ENCODE measurements at places on chromosomes 4 and X. TPM values are rescaled to one million over a fixed set of nuclear protein-coding genes. Genes with fewer than 3 reads are reported as not detected.

GYPB gene
- total RNA-seq, result not detected

TSC22D3 gene
- total RNA-seq, result not detected

ZCCHC18 gene
- 0.20 TPM for total RNA-seq

KIAA1210 gene
- not detected for total RNA-seq

KLB gene
- total RNA-seq, result not detected

HTR2C gene
- not detected for total RNA-seq

MAGEC2 gene
- total RNA-seq, result not detected

SMS gene
- total RNA-seq, result 177 TPM

FDCSP gene
- not detected for total RNA-seq

FRMD7 gene
- not detected for total RNA-seq

CDS1 gene
- total RNA-seq, result not detected

GAB3 gene
- not detected for total RNA-seq

MND1 gene
- total RNA-seq, result 16.2 TPM

MAGEA10 gene
- not detected for total RNA-seq

HPGD gene
- total RNA-seq, result not detected

VSIG4 gene
- not detected for total RNA-seq

CLDN34 gene
- total RNA-seq, result not detected

GPM6B gene
- 145 TPM for total RNA-seq

INTS6L gene
- total RNA-seq, result 9.8 TPM

CSAG1 gene
- total RNA-seq, result not detected

DSPP gene
- total RNA-seq, result not detected

MAOB gene
- total RNA-seq, result not detected

NWD2 gene
- total RNA-seq, result not detected

AR gene
- not detected for total RNA-seq

TEX13D gene
- not detected for total RNA-seq

MAMLD1 gene
- not detected for total RNA-seq

ANXA3 gene
- total RNA-seq, result not detected

ATG4A gene
- 12.7 TPM for total RNA-seq

MAGEA2B gene
- total RNA-seq, result not detected

HERC5 gene
- total RNA-seq, result 19.4 TPM

BTK gene
- total RNA-seq, result not detected

NPY2R gene
- total RNA-seq, result 0.62 TPM

DIAPH2 gene
- total RNA-seq, result 9.9 TPM

EGFL6 gene
- 9.5 TPM for total RNA-seq

RP2 gene
- total RNA-seq, result 6.3 TPM

SCFD2 gene
- 23.5 TPM for total RNA-seq

DKK2 gene
- total RNA-seq, result not detected

TSPAN6 gene
- 111 TPM for total RNA-seq

KLHL4 gene
- not detected for total RNA-seq

TMPRSS11F gene
- total RNA-seq, result not detected

SHOX gene
- not detected for total RNA-seq

TMEM47 gene
- total RNA-seq, result not detected

RTL9 gene
- not detected for total RNA-seq

FAM9C gene
- total RNA-seq, result not detected

POF1B gene
- not detected for total RNA-seq

GPR119 gene
- total RNA-seq, result not detected

FOXP3 gene
- total RNA-seq, result not detected

GPC4 gene
- total RNA-seq, result 28.1 TPM

PIR gene
- 26.8 TPM for total RNA-seq

PAGE2 gene
- not detected for total RNA-seq

FAM133A gene
- not detected for total RNA-seq

All from G401 (cell line).